ENCODE measurements at places on chromosomes 2 and 18.

DNA sequence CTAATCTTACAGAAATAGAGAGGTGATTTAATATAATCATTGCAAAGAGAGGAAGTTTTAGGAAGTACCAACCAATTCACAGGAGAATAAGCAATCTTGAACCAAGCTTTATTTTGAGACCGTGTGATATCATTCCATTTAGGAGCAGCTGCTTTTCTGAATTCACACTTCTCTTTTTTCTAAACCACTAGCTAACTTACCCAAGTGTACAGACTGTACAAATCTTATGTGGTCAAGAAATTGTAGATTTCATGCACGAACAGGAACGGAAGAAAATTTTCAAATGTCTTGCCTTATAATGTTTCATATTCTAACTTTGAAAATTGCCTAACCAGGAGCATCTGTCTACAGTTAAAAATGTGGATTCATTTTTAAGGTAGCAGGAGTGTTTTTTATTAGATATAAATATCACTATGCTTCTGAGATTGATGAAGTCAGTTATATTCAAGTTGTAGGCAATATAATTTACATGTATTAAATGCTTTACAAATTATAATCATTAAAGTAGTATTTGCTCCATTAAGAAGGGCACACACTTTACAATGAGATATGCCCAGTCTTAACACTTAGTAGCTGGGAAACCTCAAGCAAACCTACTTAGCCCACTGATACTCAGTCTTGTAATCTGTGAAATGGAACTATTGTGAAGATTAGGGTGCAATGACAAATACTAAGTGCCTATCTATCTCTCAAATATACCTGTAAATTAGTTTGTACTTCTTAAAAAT, 302.2 kb upstream of the STON1 start:
- DNase-seq: no peak

- no peak for DNase-seq
These were observed 38.0 kb downstream of the LINC00305 start for GRCh38 chr18:64110692-64111480.

DNA sequence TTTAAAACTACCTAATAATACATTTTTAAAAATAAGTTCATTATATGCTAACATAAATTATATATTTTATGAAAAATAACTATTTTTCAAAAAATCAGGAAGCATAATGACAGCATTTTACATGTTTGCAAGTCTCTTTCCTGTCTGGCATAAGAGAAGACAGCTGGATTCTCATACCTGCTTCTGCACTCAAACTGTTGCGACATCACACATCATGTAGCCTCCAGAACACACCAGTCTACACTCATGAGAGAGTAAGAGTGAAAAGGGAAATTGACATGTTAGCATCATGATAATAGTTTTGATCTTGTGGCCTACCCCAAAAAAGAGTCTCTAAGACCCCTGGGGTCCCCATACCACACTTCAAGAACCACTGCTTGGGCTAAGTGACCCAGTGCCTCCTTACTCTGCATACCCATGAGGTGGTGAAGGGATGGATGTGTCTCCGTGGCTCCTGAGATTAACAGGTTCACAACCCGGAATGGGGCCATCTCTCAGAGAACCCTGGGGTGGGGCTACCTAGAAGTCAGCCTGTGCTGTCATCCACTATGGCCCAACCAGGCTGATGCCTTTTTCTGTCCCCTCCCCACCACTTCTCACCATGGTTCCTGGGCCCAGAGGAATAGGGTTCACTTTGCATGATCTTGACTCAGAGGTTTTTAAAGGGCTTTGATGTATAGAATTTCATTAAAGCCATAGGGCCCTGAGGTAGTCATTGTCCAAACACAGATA, 102.6 kb upstream of the DAPL1 start:
- DNase-seq: no peak

GRCh38 chr2:192007581-192008228, 160.8 kb upstream of the CAVIN2 start:
- no peak for DNase-seq

- DNase-seq: no peak
These were observed 57.3 kb upstream of the CREB1 start for GRCh38 chr2:207472343-207473048.

- no peak for DNase-seq
These were observed 59.1 kb upstream of the TMEM178A start for GRCh38 chr2:39606585-39606984.

DNA sequence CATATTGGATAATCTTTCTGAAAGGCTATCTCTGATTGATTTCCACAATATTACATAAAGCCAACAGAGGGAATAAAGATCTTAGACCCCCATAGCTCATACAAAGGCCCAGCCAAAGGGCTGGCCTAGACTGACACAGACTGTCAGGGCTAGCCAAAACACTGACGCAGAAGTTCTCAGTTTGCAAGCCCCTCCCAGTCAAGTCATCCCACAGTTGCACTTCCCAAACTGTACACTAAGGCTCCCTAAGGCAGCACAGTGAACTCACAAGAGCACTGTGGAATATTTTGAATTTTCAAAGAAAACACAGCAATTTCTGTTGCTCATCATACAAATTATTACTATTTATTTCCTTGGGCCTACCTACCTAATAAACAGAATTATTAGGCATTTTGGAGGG, 244.9 kb downstream of the SP3 start:
- no peak for DNase-seq

GRCh38 chr2:38146907-38147307, 71.0 kb upstream of the CYP1B1 start:
- no peak for DNase-seq

DNA sequence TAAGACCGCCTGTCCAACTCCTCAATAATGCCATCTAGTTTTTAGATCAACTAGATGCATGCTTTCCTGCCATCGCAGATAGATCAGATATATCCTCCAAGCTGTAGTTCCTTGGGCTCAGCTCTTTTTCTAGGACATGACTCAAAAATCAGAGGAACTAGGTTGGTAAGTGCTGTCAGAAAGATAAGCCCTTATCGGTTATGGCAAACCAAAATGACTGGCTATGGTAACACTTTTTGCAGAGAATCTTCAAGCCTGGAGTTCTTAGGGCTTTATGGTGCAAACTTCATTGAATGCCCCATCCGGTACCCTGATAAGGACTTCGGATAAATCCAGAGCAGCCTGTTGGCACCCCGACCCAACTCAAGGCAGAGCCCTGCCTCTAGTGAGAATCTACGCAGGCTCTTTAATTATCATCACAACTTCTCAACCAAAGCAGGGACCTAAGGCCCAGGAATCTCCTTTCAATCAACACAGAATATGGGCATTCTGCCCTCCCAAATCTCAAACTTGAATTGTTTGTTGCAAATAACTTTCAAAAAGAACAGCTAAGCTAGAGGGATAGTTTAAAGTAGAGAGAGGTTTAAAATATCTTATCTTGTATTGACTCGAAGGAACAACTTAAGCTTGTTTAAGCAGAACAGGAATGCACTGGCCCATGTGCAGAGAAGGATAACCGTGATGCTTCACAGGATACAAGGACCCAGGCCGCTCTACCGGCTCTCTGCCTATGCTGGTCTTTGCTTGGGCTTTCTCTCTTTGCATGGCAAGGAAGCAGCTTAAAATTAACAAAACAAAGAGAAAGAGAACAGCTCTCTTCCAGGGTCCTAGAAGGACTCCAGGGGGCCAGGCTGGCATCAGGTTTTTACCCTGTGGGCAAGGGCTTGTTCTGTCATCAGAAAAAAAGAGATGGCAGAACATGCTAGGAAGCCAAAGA, 3.4 kb upstream of the CYP1B1 start:
- DNase-seq: no peak

- no peak for DNase-seq
These were observed 288.1 kb downstream of the CCDC102B start for GRCh38 chr18:69085951-69086350.

GRCh38 chr2:210997373-210997772, 441.0 kb downstream of the CPS1 start:
- DNase-seq: no peak

GRCh38 chr2:53820711-53821110, 33.9 kb downstream of the ERLEC1 start:
- no peak for DNase-seq

DNA sequence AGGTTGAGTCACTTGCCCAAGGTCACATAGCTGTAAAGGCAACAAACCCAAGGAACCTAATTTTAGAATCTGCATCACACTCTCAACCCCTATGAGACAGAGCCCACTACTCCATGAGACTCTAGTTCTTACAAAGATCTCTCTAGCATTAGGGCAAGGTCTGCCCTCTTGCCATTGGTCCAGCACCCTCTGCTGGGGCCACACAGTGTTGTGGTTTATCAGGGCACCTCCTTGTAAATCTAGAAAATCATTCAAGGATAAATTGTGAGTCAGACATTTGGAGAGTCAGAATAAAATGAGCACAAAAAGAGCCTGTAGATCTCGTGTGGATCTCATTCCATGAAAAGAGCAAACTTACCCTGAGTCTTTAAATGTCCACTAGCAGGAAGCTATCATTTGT, 91.2 kb downstream of the SLC8A1 start:
- DNase-seq: no peak

DNA sequence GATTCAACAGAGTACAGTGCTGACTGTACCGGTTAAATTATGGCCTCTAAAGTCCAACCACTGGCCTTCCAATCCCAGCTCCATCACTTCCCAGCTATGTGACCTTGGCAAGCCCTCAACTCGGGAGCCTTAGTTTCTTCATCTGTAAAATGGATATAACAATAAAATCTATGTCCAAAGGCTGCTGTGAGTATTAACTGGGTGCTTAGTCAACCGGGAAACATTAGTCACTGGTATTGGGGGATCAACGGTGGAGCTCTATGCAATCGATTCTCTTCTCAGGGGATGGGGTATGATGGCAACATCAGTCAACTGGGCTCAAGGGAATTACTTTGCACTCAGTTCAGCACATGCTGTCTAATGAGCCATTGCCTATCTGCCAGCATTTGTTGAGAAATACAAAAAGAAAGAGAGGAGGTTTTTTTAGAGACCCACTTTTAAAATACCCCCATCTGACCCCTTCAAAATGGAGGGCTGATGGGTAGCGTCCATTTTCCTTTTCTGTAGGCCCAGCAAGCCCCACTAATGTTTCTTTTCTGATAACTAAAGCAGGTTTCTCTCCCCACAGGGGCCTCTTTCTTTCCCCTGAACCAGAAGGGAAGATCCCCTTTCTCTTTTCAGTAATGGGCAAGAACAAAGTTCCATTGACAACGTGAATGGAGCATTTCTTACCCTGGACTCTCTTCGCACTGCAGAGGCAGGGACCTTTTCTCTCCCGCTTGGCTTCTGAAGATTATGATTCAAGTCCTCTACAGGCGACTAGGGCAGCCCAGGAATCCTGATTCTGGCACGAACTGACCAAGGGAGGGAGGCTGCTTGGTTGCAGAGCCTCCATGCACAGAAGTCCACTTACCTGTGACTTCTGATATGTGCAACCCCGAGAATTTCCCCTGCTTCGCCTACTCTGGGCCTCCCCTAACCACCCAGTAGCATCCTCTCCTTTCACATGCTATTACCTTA, 8.7 kb upstream of the AGFG1 start:
- DNase-seq: no peak

- DNase-seq: no peak
These were observed 63.8 kb upstream of the PPM1B start for GRCh38 chr2:44104855-44105271.

DNA sequence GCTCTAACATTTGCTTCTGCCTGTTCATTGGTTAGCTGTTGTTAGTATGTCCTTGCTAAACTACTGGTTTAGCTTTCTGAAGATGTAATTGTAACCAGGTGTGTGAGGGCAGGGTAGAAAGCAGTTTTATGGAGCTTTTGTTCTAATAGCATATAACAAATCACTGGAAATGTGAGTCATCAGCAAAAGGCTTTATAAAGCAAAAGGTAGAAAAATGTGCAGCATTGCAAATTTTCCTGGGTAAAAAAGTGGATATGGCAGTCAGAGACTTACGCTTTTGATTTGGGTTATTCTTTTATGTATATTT, 85.3 kb downstream of the ZNF407 start:
- DNase-seq: no peak

- no peak for DNase-seq
These were observed 83.9 kb upstream of the YWHAQ start for GRCh38 chr2:9714630-9715214.

GRCh38 chr2:144650907-144651306, 131.0 kb upstream of the ZEB2 start:
- DNase-seq: no peak
